Posterior cingulate gyrus (tissue), 11 donors: ENCODE measurements at places on chromosomes 7 and 10.

- no peak for DNase-seq
These were observed 77.6 kb downstream of the VWC2 start for GRCh38 chr7:49850921-49851613.

- no peak for DNase-seq
These were observed 405.0 kb downstream of the DNAJB9 start for GRCh38 chr7:108974641-108975040.

DNA sequence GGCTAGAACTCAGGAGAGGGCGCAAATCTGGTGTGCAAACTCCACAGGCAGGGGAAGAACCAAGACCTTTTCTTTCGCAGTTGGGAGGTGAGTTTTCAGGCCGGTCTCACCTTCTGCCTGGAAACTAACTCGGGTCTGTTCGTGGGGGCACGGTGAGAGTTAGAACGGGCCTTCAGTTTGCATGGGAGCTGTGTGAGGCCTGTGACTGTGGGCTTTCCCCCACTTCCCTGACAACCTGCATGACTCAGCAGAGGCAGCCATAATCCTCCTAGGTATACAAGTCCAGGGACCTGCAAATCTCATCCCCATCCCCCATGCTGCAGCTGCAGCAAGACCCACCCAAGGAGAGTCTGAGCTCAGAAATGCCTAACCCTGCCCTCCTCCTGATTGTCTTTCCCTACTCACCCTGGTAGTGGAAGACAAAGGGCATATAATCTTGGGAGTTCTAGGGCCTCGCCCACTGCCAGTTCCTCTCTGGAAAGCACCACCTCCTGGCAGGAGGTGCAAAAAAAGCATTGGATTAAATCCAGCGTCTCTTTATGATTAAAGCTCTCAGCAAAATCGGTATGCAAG is 194.9 kb upstream of the ETV1 start:
- DNase-seq, result no peak

GRCh38 chr7:77888998-77889397 is 90.4 kb downstream of the PHTF2 start:
- no peak for DNase-seq

GRCh38 chr7:77985232-77985973 is 186.8 kb downstream of the PHTF2 start:
- DNase-seq, result no peak

- DNase-seq, result peak; percentile 33
These were observed 121.4 kb upstream of the RET start for GRCh38 chr10:42955493-42955889.

GRCh38 chr7:28835800-28836199 is 122.3 kb downstream of the TRIL start:
- DNase-seq, result no peak
